ENCODE measurements at places on chromosomes 1 and 21. TPM values are rescaled to one million over a fixed set of nuclear protein-coding genes. Genes with fewer than 3 reads are reported as not detected.

The LYPD8 gene
- total RNA-seq = 0.14 TPM

The SPRR2G gene
- not detected for total RNA-seq

The PAPPA2 gene
- total RNA-seq = 9.3 TPM

The CDK18 gene
- total RNA-seq = 0.55 TPM

The FAM167B gene
- total RNA-seq = 0.83 TPM
